ENCODE measurements at places on chromosomes 6 and 20.
A peak's percentile ranks its signal among the peaks of the same experiment; 100 is the strongest.

DNA sequence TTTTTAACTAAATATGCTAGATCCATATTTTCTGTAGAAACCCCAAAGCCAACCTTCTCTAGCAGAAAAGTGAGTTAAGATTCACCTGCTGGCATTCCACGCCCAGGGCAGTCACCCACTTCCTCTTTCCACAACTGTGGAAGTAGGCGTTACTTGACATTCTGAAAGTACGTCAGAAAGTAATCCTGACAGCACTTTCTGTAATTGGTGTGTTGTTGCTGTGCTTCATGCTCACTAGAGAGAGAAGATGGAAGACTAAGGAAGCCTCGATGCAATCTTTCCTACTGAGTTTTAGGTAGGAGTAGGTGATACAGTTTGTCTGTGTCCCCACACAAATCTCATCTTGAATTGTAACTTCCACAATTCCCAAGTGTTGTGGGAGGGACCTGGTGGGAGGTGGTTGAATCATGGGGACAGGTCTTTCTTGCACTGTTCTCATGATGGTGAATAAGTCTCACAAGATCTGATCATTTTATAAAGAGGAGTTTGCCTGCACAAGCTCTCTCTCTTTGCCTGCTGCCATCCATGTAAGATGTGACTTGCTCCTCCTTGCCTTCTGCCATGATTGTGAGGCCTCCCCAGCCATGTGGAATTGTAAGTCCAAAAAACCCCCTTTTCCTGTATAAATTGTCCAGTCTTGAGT is 101.1 kb downstream of the MAP3K7 start:
- DNase-seq, result no peak

DNA sequence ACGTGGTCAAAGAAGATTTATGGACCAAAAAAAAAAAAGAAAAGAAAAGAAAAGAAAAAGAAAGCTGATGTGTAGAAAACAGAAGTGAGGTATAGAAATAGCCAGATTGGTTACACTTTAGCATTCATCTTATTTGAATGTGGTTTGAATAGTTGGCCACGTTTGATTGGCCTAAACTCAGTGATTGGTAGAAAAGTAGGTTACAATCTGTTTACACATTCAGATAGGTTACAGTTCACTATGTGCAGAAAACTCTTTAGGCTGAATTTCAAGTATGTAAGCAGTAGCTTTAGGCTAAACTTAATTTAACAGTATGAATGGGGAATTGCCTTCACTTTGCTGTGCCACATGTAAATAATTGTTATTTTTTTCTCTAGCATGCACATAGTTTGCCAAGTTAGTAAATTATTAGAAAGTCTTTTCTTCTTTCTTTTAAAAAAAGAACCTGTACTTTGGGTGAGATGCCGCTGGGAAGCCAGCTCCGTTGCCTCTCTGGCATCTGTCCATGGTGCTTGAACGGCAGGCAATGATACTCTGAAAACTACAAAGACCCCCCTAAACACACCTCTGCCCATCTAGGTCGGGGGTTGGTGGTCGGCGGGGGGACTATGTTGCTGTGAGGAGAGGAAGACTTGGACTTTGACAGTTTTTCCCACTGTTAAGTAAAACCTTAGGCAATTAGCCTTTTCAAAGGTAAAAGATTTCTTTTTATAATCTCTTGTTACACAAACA is 173.0 kb downstream of the AIG1 start:
- DNase-seq, result no peak

- DNase-seq, result no peak
Measured at GRCh38 chr6:71033890-71034289, 77.0 kb upstream of the B3GAT2 start.

DNA sequence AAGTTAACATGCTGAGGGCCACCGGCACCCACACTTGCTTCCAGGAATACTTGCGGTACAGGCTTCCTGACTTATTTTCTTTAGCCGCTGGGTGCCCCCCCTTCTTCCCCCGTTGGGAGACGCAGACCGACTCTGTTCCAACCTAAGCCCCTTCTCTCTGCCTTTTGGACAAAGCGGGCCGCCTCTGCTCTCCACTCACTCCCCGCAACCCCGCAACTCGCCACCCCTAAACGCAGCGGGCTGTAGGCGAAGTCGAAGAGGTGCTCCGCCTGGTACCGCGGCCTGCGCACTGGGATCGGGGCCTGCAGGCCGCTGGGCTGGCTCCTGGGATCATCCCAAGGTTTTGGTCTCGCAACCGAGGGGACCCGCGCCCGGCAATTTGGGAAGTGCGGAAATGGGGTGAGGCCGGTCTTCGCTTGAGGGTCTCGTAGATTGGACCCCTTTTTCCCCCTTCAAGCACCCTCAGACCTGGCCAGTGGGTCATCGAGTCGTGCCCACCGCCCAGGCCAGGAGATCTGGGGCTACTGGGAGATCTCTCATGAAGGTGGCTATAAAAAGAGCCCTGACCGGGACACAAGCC is 4.7 kb upstream of the FOXF2 start:
- no peak for DNase-seq

DNA sequence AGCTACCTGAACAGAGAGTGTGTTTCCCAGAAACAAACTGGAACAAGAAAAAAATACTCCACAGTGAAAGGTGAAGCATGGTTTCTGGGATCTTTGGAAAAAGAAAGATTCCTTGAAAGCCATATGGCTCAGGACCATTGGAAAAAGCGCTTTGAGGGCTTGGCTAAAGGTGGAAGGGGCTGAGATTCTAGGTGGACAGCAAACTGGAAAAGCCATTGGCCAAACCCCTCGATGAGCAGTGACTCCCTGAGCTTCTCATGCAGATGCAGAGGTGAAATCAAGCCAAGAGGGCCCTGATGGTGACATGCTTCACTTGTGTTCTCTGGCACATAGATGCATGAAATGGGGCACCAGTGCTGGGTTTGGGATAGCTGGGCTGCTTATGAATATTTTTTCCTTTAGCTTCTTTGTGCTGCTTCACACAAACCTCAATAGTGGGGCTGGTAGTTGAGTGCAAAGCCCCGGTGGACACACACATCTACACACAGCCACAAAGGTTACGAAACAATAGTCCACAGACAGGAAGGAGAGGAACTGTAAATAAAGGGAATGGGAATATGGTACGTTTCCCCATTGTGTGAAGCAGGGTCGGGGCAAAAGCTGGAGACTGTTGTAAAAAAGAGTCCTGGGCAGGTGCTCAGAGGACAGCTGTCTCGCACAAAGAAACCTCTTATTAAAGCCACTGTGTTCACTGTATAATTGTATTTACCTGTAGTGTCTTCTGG is 117.8 kb downstream of the FOXA2 start:
- no peak for DNase-seq

DNA sequence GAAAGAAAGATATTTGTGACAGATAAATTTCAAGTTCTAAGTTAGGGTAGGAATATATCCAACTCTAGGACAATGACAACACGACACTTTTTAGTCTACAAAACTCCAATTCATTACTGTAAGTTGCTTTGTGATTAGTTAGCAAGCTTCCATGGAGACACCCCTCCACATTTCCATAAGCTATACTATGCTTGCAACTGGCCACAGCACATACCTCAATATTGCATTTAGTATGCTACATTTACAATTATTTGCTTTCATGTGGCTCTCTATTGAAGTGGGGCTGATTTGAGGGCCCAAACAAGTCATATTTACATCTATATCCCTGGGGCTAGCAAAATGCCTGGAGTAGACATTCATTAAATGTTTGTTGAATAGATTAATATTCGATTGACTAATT is 129.3 kb downstream of the HACE1 start:
- no peak for DNase-seq

GRCh38 chr20:43938932-43939761 is 24.5 kb downstream of the TOX2 start:
- DNase-seq, result no peak

- no peak for DNase-seq
Measured at GRCh38 chr6:20117474-20117873, 94.8 kb downstream of the MBOAT1 start.

- DNase-seq, result no peak
Measured at GRCh38 chr20:20248620-20249200, 119.2 kb upstream of the INSM1 start.

- no peak for DNase-seq
Measured at GRCh38 chr6:161736781-161737292, 463.0 kb upstream of the AGPAT4 start.

DNA sequence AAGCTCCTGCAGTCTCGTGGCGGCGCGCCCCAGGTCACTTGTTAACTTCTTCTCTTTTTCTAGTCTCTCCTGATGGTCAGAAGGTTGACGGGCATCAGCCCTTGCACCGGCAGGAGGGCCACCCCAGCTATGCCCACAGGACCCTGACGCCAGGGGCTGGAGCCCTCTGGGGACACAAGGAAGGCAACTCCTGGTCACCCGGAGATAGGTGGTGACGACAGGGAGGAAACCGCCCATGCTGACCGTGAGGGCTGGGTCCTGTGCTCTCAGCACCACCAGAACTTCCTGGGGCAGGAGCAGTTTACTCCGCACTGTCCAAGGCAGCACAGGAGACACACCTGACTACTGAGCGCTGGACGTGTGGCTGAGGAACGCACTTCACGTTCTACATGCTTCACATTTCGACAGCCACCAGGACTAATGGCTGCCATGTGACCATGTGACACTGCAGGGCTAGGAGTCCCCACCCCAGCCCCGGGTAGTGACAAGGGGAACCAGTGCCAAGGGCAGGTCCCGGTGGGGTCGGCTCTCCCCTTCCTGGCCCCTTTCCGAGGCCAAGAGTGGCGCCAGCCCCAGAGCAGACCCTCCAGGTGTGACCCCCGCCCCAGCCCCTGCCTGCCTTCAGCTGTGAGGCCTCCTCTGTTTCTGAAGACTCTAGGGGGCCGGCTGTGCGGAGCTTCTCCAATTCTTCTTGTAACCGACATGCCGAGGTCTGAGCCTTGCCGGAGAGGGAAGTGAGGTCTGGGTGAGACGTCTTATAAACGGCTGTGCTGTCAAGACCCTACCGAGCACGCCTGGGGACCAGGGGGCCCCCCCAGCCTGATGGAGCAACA is 45.2 kb downstream of the DSTN start:
- DNase-seq, result no peak

DNA sequence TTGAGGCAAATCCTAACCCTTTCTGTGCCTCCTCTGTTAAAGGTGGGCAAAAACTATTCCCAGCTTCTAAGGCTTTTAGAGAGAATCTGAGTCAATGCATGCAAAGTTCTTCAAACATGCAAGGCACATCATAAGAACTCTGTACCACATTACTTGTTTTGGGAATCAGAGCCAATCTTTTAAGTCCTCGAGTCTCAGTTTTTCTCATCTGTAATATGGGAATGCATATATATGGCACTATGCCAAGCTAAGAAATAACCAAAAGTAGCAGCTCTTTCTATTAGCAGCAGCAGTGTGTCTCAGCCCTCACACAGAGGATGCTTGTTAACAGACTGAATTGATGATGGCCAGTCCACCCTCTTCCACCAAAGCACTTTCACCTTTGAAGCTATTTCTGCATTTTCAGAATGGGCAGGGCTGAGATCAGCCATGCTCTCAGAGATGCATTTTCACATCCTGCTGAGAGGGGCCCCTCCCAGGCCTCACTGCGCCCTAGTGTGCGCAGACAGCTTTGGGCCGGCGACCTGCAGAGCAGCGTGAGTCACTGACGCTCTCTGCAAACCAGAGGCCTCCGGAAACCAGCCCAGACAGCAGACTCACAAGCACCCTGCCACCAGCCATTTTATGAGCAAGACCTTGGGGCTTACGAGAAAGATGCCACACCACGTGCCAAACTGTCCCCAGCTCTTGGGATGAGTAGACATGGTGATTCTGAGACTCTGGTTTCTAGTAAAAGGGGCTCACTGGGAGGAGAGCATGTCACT is 138.0 kb downstream of the NFATC2 start:
- peak; percentile 90 for DNase-seq

DNA sequence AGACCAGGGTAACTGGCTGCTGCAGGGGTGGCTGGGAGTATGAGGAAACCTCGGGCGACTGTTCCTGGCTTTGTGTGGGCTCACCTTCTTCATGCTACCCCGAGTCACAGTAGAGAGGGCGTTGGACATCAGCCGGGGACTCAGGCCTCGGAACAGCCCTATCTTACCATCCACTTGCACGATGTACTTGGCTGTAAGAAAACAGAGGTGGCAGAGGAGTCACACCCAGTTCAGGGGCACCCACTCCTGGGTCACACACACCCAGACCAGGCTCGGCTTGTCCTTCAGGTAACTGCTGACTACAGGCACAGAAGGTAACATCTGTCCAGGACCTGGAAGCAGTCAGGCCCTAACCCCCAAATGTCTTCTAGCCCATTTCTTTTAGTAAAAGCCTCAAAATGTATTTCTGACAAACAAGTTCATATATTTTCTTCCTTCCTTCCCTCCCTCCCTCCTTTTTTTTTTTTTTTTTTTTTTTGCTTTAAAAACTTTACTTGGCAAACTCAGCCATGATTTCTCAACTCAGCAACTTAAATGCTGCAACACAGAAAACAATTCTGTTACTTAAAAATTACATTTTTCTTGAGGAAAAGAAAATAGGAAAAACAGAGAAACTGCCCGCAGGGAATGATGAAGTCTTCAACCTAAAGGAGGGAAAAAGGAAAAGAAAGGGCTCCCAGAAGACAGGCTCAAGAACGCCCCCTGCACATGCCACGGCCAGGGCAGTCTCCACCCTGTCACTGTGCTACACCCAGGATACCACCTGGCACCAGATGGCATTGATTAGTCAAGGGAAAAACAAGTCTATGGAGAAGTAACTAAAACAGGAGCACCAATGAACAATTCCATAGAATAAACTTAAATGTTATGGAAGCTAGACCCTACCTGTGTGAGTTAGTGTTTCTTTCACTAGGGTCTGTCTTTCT is 7.3 kb downstream of the MTCH1 start:
- no peak for DNase-seq

GRCh38 chr6:157990321-157991066 is 8.8 kb downstream of the SYNJ2 start:
- DNase-seq, result peak; percentile 22

DNA sequence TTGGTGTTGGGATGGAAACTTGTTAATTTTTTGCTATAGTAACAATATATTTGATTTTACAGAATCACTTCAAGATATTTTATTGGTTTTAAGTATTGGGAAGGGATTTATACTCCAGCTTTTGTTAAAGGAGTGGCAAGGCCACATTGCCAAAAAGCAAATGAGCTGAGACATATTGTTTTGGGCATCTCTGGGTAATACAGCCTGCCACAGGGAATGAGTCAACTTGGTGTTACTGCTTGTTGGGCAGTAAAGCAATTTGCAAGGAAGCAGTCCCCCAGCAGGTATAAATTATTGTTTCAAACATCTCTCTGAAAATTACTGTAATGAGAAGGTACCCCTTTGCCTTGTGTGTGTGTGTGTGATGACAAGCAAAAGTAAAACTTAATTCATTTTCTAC is 868.3 kb upstream of the FLRT3 start:
- DNase-seq, result no peak

DNA sequence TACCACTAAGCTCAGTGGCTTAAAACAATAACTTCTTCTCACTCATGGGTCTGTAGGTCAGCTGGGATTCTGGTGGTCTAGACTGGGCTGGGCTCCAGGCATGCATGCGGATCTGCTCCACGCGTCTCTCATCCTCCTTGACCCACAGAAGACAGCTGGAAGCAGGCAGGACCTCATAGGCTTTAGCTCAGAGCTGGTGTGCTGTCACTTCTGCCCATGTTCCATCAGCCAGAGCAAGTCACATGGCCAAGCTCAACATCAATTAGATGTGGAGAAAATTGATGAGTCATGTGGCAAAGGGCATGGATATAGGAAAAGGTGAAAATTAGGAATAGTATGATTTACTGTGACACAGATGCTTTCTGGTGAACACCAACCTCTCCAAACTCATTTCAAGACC is 57.4 kb upstream of the PSMF1 start:
- no peak for DNase-seq

Data from activated CD4-positive, alpha-beta T cell treated with anti-CD3 and anti-CD28 coated beads, Interleukin-2, amount 50 U/mL, for 48 hours (primary cell).